Left colon (tissue), 2 donors: ENCODE measurements at places on chromosomes 3 and 15. TPM values are rescaled to one million over a fixed set of nuclear protein-coding genes. Genes with fewer than 3 reads are reported as not detected.
A peak's percentile ranks its signal among the peaks of the same experiment; 100 is the strongest.

DNA sequence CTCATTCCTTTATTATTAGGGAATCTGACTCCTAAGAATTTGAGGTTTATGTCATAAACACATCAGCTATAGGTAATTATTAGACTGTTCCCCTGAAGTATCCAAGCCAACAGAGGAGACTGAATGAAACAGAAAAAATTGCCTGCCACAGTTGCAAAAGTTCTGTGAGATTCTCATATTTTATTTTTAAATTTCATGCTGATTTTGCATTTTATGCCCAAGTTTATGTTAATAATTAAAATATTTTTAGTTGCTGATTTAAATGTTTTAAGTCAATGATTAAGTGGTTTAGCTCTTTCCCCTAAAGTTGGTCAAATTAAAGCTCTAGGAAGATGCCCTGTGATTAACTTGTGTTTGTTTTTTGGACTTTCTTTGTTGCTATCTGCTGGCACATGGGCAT, 10.2 kb downstream of the SENP8 start:
- no peak for DNase-seq

- DNase-seq, result peak; percentile 14
Measured at GRCh38 chr3:113629584-113630421, 66.6 kb downstream of the USF3 start.

DPPA2 gene
- not detected for total RNA-seq

GRCh38 chr3:54538346-54538745, 389.5 kb downstream of the LRTM1 start:
- DNase-seq, result no peak

RTP1 gene
- total RNA-seq, result not detected

DNA sequence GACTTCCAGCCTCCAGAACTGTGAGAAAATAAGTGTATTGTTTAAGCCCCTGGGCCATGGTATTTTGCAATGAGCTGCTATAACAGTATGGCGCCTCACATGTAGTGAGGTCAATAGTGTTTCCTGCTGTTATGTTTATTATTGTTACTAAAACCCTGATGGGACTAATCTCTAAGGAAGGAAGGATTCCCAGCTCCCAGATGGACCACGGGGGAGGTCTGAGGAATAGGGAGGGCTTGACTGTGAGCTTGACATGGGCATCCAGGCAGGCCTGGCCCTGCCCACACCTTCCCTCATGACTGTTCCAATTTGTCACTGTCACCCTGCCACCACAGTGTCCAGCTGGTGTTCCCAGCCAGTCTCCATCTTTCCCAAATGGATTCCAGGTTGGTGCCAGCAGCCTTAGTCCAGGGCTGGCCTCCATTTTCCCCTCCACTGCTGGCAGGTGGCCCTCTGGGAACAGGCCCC, 14.5 kb upstream of the SLC41A3 start:
- DNase-seq, result no peak

HOMER2 gene
- 2.0 TPM for total RNA-seq

GRCh38 chr3:4021162-4021561, 221.9 kb downstream of the LRRN1 start:
- DNase-seq, result no peak

GRCh38 chr3:42228796-42229195, 37.2 kb downstream of the CCK start:
- no peak for DNase-seq

DNA sequence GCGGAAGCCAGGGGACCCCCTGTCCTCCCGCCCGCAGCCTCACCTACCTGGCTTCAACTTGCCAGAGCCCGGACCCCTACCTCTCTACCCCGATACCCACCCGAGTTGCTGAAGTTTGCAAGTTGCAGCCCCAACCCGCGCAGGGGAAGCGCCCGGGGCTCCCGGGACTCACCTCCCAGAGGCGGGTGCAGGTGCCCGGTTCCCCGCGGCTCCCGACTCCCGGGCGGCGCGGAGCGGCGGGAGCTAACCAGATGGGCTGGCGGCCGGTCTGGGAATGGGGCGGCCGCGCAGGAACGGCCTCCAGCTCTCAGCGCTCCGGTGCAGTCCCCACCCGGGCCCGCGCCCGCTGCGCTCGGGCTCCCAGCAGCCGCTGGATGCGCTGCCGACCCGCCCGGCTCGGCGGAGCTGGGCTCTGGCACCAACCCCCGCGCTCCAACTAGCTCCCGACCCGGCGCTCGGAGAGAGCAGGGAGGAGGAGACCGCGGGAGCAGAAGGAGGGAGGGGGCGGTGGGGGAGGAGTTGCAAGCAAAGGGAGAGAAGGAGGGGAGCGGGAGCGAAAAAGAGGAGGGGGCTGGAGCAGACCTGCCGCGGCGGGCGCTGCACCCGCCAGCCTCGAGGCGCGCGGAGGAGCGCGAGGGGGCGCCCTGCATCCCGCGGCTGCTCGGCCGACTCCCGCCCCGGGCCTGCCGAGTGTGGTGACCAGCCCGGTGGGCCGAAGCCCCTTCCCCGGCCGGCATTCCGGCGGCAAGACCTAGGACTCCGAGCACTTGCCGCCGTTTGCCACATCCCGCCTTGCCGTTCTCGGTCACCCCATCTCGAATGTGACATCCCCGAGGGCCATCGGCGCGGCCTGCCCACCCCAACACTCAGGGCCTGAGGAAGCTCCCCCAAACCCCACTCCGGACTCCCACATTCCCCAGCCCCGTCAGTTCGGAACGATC, at the start of gene SEMA5B:
Gene SEMA5B, minus strand, starts transcription at position 472 of the 941 bp plus-strand sequence. CDS start 66,500 bp downstream, outside the sequence.
- DNase-seq, result no peak

ZNF860 gene
- total RNA-seq, result 0.79 TPM

USP3 gene
- 74.7 TPM for total RNA-seq

- no peak for DNase-seq
Measured at GRCh38 chr3:186382217-186382885, 20.3 kb upstream of the DGKG start.

GRCh38 chr15:58566029-58566428, 134.2 kb downstream of the LIPC start:
- DNase-seq, result no peak

DNA sequence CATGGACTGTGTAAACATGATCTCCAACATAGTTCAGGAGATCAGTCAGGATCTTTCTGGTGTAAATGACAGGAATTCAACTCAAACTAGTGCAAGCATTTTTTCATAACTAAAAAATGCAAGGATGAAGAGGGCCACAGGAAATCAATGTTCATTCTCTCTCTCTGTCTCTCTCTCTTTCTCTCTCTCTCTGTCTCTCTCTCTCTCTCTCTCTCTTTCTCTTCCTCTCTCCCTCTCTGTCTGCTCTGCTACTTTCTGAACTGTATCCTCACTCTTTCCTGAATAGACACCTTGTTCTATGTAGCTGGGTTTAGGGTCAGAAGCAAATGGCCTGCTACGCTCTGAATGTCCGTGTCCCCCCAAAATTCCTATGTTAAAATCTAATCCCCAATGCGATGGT, 240.9 kb upstream of the UBE2E2 start:
- no peak for DNase-seq

NR2E3 gene
- 0.67 TPM for total RNA-seq

GRCh38 chr3:8608791-8609467, 35.7 kb downstream of the SSUH2 start:
- DNase-seq, result no peak

VIPR1 gene
- 137 TPM for total RNA-seq

RGMA gene
- 12.9 TPM for total RNA-seq

DNA sequence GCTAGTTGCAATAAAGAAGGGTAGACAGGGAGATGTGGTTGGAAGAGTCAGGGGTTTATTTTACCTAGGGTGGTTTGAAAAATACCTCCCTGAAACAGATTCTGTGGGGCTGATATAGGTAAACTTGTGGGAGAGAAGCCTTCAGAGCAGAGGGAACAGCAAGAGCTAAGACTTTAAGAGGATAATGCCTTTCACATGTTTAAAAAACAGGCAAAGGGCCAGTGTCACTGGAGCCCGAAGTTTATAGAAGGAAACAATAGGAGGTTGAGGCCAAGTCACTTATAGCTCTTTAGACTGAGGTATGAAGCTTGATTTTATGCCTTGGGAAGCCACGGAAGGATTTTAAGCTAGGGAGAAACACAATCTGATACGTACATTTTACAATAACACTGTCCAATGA, 448.7 kb downstream of the TAFA4 start:
- no peak for DNase-seq
